ENCODE measurements at places on chromosomes 4 and X.

GRCh38 chr4:581753-582361 is 5.8 kb upstream of the TMEM271 start:
- no peak for DNase-seq

DNA sequence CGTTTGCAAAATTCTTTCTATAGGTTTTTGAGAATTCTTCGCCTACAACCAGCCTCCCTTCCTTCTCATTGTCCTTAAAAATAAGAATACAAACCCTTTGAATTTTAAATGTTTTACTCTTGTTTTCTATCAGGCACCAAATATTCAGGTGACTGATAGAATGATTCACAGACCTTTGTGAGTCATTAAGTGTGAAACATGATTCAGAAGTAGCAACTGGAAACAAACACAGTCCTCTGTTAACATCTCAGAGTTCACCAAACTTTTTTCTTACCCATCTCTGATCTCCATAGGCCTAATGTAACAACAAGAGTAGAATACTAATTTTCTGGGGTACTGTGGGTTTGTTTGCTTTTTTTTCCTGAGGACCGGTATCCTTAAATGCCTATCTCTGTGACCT is 63.4 kb upstream of the MAB21L2 start:
- DNase-seq, result no peak

- no peak for DNase-seq
Measured at GRCh38 chr4:73701116-73701515, 39.3 kb upstream of the CXCL8 start.

- DNase-seq, result no peak
Measured at GRCh38 chr4:52015366-52015765, 4.8 kb downstream of the LRRC66 start.

Measured in stimulated activated CD8-positive, alpha-beta memory T cell treated with anti-CD3 and anti-CD28 coated beads, Interleukin-7, amount 100 ng/mL, for 4 hours (primary cell).